Keratinocyte (primary cell): ENCODE measurements at places on chromosomes 16 and 17.

DNA sequence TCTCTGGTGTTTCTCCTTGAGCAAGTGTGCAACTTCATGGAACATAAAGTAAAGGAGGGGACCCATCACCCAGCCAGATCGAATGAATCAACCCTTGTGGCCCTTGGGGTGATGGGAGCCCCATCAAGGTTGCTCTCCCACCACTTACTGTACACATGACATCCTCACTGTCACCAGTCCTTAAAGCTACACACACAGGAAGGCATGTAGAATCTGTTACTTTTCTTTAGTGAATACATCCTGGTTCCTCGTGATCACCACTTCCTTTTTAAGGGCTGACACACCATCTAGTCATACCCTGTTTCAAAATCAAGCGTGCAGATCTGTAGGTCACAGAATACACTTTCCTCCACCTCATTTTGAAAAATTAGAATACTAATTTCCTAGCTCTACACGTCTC is 22.6 kb upstream of the MPHOSPH6 start:
- no peak for DNase-seq

GRCh38 chr16:85583491-85584181 is 29.5 kb upstream of the GSE1 start:
- no peak for DNase-seq

DNA sequence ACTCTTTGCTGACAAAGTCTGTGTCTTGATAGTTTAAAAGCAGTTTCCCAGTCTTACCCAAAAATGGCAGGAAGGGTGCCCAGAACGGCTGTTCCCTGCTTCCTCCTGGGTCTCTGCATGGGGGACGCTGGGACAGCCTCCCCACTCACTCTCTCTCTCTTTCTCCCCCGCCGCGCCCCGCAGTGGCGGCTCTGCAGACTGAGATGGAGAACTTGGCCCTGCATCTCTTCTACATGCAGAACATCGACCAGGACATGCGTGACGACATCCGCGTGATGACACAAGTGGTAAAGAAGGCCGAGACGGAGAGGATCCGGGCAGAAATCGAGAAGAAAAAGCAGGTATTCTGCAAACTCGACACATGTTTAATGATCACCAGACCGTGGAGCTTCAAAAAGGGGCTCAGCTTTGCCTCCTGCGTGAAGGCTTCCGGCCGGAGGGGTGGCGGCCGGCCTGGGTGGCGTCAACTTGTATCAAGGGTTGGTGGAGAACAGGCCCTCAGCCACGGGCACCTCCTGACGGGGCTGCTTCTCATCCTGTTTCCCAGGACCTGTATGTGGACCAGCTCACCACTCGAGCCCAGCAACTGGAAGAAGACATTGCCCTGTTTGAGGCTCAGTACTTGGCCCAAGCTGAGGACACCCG is 22.0 kb downstream of the CCDC40 start:
- DNase-seq = no peak

DNA sequence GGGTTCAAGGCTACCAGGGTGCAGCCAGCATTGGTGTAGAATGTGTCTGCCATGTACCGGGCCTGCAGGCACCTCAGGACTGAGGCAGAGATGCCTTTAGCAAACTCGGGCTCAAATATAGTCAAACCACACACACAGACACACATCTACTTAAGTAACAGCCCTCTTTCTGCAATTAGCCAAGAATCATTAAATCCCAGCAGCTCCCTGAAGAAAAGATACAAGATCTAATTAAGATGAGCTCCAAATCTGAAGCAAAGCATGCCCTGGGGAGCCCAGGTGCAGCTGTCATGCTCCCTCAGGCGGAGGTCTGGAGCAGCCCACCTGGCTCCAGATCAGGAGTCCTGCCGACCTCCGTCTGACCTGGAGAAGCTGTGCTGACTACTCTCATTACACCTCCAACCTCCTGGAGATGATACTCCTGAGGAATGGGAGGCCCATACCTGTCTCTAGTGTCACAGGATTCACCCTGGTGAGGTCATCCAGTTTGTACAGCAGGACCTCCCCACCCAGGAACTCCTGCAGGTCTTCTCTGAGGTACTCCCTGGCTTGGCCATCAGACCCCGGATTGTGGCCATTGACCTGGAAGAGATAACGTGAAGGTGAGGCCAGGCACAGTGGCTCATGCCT is 6.9 kb downstream of the MYO19 start:
- DNase-seq = no peak

- no peak for DNase-seq
Observed at GRCh38 chr17:50118076-50118827, 11.7 kb downstream of the SAMD14 start.

- DNase-seq = no peak
Observed at GRCh38 chr16:88059701-88060386, 108.6 kb downstream of the BANP start.

DNA sequence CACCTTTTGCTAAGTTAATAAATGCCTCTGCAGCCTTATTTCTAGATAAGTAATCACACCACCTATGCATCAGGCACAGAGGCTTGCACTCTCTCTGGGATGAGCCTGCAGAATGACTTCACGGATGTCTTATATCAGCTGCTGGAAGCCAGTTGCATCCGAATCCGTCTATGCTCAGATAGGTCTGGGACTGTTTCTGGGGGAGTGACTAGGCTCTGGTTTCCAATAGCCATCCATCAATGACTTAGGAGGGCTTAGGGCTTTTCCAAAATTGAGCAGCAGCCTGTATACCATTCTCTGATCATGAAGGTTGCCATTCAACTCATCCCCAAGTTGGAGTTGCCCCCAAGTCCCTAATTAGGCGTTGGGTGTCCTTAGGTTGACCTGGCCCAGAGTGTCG is 113.3 kb upstream of the ERCC4 start:
- DNase-seq = no peak

DNA sequence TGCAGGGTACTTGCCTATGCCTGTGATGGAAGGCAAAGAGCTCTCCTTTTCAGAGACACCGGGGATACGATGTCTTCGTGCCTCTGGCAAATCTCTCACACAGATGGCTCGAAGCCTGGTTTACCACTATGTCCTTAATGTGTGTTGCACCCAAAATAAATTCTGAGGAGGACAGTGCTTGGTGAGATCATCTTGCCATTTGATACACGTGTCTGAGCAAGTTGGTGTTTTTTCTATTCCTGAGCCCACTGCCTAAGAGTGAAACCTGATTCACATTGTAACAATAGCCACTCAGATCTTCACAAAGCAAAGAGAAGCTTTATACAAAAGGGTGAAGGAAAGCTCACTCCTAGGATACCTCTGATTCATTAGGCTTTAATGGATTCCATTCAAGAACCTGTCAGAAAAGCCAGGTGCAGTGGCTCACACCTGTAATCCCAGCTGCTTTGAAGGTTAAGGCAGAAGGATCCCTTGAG is 33.1 kb upstream of the AKAP1 start:
- DNase-seq = peak; percentile 15

DNA sequence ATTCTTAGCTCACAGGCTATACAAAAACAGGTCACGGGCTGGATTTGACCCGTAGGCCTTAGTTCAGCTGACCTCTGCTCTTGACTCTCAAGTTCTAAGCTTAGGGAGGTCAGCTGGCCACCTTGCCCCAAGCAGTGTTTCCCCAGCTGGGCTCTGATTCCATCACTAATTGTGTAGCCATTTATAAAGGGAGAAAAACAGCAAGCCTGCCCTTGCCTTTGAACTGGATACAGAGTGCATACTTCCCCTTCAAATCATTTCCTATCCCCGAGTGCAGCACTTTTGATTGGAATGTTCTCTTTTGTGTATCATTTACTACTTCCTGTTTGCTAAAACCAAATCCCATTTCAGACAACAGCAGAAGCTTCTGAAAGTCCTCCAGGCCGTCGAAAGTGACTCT is 153.6 kb downstream of the KATNIP start:
- DNase-seq = no peak

DNA sequence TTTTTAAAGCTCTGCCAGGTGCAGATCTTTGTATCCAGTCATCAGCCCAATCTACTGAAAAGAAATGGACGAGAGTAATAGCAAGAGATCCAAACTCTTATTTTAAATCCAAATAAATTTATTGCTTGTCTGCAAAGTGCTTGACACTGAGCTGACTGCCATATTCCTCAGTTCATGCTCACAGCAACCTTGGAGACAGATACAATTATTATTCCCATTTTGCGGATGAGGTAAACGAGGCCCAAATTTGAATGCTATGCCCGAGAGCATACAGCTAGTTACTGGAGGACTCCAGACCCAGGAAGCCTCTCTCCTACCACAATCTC is 620 bp downstream of the NOB1 start:
- no peak for DNase-seq

DNA sequence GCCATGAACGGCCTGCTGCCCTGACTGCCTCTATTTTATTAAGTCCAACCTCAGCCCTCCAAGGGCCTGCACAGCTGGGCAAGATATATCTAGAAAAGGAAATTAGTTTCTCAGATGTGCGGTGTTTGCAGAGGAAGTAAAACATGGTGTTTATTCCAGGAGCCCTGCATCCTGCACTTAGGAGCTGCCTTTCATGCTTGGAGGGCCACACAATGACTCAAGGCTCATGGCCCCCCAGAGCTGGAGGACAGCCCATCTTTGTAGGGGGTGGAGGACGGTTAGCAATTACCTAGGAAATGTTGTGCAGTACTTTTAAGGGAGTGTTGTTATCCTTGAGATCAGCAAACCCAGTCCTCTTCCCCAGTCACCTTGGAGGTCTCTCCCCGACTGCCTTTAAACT is 80.5 kb downstream of the COPRS start:
- no peak for DNase-seq

DNA sequence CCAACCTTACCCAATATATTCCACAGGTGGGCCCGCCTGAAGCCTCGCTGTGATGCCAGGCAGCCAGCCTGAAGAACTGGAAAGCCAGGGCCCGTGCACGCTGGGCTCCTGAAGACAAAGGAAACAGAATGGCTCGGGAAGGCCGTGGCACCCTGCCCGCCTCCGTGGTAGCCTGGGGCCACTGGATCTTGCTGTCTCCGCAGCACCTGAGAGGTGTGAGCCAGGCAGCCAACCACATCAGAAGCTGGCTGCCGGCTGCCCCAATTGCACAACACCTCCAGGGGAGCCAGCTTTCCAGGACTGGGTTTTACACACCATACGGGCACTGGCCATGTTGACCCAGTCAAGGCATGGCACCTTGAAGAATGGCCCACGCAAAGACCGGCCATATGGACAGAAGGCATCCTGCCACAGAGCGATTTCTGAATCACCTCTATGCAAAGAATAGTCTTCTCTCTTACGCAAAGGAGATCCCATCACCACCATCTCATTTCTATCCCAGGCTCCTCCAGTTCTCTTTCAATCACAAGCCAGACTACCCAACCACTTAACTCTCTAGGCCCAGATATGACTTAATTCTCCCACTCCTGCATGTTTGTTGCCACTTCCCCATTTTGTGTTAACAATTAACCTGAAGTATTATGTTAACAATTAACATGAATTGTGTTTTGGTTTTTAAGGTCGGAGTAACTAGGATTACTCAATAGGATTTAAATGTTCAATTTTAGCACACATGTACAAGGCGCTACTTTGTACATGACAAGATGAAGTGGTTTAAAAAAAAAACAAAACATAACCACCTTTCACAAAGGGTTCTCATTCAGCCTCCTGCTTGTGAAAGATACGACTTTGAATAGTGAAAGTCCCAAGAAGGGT is 32.1 kb downstream of the ZFHX3 start:
- DNase-seq = peak; percentile 42

DNA sequence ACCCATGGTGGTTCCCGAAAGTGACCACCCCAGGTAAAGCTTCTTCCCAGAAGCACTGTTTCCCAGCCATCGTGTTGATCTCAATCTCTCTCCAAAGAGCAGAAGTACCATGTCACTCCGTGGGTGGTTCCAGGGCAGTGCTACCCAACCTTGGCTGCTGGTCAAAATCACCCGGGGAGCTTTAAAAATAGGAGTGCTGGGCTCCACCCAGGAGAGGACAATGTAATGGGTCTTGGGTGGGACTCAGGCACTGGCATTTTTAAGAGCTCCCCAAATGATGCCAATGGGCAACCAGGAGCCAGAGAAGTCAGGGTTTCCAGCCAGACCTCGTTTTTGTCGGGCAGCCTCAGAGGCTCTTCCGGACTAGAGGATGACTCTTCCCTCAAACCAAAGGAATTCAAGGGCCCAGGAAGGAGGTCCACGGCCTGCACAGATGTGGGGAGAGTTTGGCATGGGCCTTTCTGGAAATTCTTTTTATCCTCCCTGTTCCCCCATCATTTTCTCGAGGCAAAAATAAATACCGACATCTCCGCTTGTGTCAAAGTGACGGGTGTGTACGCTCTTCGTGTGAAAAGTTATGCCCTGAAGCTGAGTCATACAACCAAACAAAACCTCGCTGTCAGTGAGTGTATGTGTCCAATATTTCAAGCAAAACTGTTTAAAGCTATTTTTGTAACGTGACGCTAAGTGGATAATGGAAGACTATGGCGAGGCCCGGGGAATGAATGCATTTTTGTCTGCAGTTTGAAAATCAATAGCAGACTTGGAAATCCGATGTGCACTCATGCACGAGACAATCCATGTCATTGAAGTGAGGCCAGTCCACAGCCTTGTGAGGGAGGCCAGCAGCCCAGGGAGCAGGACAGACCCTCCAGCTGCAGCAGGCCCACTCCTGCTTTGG is 364.1 kb downstream of the FOXL1 start:
- DNase-seq = no peak

DNA sequence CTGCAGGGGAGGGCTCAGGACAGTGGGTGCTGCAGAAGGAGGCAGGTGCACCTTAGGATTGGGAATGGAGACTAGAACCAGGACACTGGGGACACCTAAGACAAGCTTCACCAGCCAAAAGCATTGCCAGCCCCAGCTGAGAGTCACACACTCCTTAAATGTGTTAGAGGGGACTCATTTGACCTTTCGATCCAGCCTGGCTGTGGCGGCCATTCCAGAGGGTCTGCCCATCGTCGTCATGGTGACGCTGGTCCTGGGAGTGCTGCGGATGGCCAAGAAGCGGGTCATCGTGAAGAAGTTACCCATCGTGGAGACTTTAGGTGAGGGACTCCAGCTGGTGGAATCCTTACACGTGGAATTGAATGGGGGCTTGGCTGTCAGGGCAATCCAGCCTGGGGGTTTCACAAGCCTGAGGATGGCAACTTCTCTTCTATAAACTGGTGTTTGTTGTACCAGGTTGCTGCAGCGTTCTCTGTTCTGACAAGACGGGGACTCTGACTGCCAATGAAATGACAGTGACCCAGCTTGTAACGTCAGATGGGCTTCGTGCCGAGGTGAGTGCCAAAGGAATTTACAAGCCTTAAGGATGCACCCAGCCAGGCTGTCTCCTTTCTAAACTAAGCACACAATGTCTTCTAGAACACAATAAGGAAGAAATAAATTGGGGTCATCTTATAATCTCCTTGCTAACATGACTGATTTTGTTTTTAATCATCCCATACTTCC is 65.3 kb downstream of the MEAK7 start:
- no peak for DNase-seq

- DNase-seq = no peak
Observed at GRCh38 chr16:87960852-87961251, 9.6 kb downstream of the BANP start.
